HT1080 (cell line): ENCODE measurements at places on chromosomes 2 and 18. TPM values are rescaled to one million over a fixed set of nuclear protein-coding genes. Genes with fewer than 3 reads are reported as not detected.

PPP1R1C gene
- total RNA-seq, result not detected in 2 replicates

KCNG2 gene
- total RNA-seq, result not detected in 2 replicates

ANKRD62 gene
- 0.03 and 0.10 TPM in 2 replicates for total RNA-seq

SLC9A4 gene
- not detected in 2 replicates for total RNA-seq

FZD7 gene
- 5.7 and 7.2 TPM in 2 replicates for total RNA-seq

UGT1A7 gene
- total RNA-seq, result not detected in 2 replicates

CPS1 gene
- total RNA-seq, result 13.8 and 17.4 TPM in 2 replicates

KHK gene
- total RNA-seq, result 5.7 and 5.9 TPM in 2 replicates

KRTCAP3 gene
- total RNA-seq, result 0.34 and 0.50 TPM in 2 replicates

TXNDC2 gene
- total RNA-seq, result 0.11 TPM in 1 of 2 replicates, not detected in the other

UGT1A3 gene
- not detected in 2 replicates for total RNA-seq

SLC35F6 gene
- total RNA-seq, result 19.3 and 24.7 TPM in 2 replicates
